ENCODE measurements at places on chromosomes 5 and 9.

DNA sequence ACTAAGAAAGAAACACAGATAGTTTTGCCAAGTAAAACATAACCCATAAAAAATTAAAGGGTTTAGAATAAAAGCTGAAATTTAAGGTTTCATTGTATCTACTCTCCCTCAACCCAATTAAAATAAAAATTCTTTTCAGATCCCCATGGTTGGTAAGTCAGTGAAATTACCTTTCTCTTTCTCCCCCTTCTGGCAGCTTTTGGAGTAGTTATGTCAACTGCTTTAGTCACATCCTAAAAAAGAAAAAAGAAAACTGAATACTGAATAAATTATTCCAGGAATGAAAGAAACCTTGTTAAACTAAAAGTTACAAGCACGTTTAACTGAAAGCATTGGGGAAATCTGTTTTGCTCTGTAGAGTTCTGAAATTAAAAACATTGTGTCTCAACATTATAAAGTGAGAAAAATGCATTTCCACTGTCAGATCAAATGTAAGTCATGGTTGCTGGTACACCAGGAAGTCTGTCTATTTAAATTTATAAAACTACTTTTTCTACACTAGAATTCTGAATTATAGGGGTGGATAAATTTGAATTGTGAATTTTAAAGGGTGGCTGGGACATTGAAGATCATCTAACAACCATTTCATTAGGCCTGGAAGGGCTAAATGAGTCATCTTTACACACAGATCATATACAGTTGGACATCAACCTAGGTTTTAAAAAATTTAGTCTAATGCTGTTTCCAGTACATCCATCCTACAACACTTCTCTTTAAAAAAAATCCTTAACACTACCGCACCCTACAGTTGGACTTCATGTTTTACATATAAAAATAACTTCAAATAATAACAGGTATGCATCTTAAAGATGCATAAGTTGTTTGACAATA, 24.7 kb downstream of the PSIP1 start:
- DNase-seq: no peak

DNA sequence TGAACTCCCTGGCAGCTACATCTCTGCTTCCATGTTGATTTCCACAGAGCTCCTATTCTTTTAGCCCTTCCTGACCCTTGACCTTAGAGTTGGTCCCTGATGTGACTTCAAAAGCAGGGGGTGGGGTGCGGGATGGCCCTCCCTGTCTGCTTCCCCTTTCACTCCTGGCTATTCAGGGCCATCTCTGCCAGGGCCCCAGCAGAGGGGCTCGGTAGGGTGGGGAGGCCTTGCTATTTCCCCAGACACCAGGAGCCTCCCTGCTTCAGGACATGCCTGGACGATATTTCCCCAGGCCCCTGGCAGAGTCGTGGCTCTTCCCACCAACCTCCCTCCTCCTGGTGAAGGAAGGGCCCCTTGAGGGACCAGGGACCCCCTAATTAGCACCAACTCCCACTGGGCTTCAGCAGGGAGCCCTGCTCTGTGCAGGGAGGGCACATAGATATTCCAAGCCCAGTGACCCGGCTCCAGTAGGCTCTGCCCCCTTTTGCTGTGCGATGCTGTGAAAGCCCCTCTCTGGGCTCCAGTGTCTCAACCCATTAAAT, 17.3 kb downstream of the CORO2A start:
- DNase-seq: no peak

GRCh38 chr9:122370869-122371755, at the start of gene PTGS1:
TSS of gene PTGS1 (plus strand) at chr9:122371024. CDS start at chr9:122371085, 61 bp downstream.
- DNase-seq: peak; percentile 58

DNA sequence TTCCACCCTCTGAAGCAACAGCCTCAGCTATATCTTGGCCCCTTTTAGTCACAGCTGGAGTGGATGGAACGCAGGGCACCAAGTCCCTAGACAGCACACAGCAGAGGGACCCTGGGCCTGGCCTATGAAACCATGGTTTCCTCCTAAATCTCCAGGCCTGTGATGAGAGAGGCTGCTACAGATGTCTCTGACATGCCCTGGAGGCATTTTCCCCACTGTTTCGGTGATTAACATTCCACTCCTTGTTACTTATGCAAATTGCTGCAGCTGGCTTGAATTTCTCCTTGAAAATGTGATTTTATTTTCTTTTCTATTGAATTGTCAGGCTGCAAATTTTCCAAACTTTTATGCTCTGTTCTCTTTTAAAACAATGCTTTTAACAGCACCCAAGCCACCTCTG, 384.8 kb downstream of the PRR16 start:
- no peak for DNase-seq
